ENCODE measurements at places on chromosomes 3 and 15. TPM values are rescaled to one million over a fixed set of nuclear protein-coding genes. Genes with fewer than 3 reads are reported as not detected.

PGBD4 gene
- 1.7 TPM for total RNA-seq

EIF4E3 gene
- total RNA-seq, result 51.9 TPM

EPHB3 gene
- total RNA-seq, result 6.1 TPM

CACNA2D2 gene
- total RNA-seq, result 0.84 TPM

- DNase-seq, result no peak
- peaks cover 8% of the 10 kb centered on the region for H3K4me1 ChIP-seq
- no peaks in the 10 kb centered on the region for H3K27me3 ChIP-seq
- peak overlapping the region; percentile 68 for H3K27ac ChIP-seq
- no peaks in the 10 kb centered on the region for H3K36me3 ChIP-seq
These were observed 1.3 kb downstream of the CILP start for GRCh38 chr15:65209701-65210643.

KBTBD12 gene
- total RNA-seq, result 4.5 TPM

DNA sequence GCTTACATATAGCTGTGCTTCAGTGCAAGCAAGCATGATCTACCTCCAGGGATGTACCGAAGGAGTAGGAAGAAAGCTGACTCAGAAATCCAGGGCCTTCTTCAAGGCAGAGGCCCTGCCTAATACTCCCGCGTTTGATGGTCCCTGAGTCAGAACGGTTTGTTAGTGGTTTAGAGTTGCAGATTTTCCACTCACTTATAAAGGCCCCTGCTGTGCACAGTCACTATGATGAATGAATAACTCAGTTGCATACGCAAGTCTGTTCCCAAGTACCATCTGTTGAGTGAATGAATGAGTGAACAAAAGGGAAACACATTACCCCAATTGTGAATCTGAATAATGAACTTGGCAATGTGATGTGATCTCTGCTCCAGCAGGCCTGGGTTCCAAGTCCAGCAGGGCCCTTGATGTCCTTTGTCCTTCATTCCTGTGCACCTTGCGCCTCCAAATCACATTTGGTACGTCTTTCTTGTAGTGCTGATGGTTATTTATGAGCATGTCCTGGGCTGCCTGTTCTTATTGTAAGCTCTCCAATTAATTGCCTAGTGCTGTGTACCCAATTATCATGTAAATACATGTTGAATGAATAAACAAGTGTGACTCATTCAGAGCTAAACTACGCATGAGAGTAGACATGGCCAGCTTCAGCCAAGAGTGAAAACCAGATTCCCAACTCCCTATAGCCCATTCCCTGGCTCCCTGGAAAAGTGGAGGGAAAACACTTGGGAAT lies 85.3 kb upstream of the LIMD1 start:
- peaks cover 7% of the 10 kb centered on the region for H3K4me1 ChIP-seq
- no peaks in the 10 kb centered on the region for H3K36me3 ChIP-seq
- H3K27ac ChIP-seq, result no peak overlapping the region
- no peaks in the 10 kb centered on the region for H3K27me3 ChIP-seq
- no peak overlapping the region for H3K4me3 ChIP-seq

GRCh38 chr3:165919284-165919683 lies 82.1 kb upstream of the BCHE start:
- no peaks in the 10 kb centered on the region for H3K36me3 ChIP-seq
- no peak for DNase-seq
- no peaks in the 10 kb centered on the region for H3K4me1 ChIP-seq
- H3K27ac ChIP-seq, result no peak overlapping the region

GRCh38 chr15:58988006-58988785 lies 733 bp downstream of the RNF111 start:
- DNase-seq, result peak; percentile 93
- peak overlapping the region; percentile 92 for H3K27ac ChIP-seq
- peak overlapping the region; percentile 75 for H3K4me3 ChIP-seq
- no peaks in the 10 kb centered on the region for H3K27me3 ChIP-seq

- no peak overlapping the region for H3K27ac ChIP-seq
- H3K36me3 ChIP-seq, result no peaks in the 10 kb centered on the region
- no peak for DNase-seq
- H3K4me1 ChIP-seq, result no peaks in the 10 kb centered on the region
These were observed 29.1 kb upstream of the IREB2 start for GRCh38 chr15:78408961-78409360.

GRCh38 chr3:42723219-42723618 lies 20.6 kb upstream of the HHATL start:
- no peaks in the 10 kb centered on the region for H3K27me3 ChIP-seq
- no peak for DNase-seq
- peaks cover 5% of the 10 kb centered on the region for H3K4me1 ChIP-seq
- no peak overlapping the region for H3K27ac ChIP-seq

CTSH gene
- total RNA-seq, result 64.4 TPM

DNA sequence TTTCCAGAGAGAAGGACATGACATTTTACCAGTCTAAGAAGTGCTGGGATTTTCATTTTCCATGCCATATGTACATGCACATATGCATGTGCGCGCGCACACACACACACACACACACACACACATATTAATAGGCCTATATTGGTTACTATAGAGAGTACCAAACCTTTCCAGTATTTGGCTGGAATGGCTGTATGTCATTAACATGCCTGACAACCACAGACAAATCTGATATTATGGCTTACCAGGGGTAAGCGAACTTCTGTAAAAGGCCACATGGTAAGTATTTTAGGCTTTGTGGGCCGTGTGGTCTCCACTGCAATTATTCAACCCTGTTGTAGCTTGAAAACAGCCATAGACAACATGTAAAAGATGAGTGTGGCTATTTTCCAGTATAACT lies 97.2 kb upstream of the TSPAN3 start:
- no peaks in the 10 kb centered on the region for H3K36me3 ChIP-seq
- H3K27ac ChIP-seq, result no peak overlapping the region

GRCh38 chr15:43436395-43436794 lies 56.6 kb downstream of the TP53BP1 start:
- H3K4me1 ChIP-seq, result peaks cover 10% of the 10 kb centered on the region

DNA sequence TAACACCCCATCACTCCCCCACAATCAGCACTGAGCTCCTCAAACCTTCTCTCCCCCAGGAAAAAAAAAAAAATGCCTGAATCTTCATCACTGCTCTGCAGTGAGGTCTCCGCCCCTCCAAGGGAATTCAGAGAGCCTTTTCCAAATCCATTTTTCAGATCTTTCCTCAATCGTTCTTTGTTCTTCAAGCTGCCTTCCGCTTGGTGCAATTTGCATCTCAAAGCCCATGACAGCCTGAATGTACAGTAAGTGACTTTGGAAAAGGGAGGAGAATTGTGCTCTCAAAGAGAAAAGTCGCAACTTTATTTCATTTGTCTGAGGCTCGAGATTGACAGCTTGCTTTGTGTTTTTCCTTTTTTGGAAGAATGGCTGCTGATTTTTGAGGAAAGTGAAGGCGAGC lies 75.0 kb downstream of the CORO2B start:
- H3K4me3 ChIP-seq, result no peak overlapping the region
- no peak for DNase-seq
- peaks cover 5% of the 10 kb centered on the region for H3K4me1 ChIP-seq
- no peaks in the 10 kb centered on the region for H3K36me3 ChIP-seq
- H3K27ac ChIP-seq, result no peak overlapping the region

GRCh38 chr15:65307978-65308377 lies 3.5 kb downstream of the RNU5B-1 start:
- no peak overlapping the region for H3K4me3 ChIP-seq
- no peak for DNase-seq
- H3K27ac ChIP-seq, result no peak overlapping the region
- no peaks in the 10 kb centered on the region for H3K36me3 ChIP-seq

DNA sequence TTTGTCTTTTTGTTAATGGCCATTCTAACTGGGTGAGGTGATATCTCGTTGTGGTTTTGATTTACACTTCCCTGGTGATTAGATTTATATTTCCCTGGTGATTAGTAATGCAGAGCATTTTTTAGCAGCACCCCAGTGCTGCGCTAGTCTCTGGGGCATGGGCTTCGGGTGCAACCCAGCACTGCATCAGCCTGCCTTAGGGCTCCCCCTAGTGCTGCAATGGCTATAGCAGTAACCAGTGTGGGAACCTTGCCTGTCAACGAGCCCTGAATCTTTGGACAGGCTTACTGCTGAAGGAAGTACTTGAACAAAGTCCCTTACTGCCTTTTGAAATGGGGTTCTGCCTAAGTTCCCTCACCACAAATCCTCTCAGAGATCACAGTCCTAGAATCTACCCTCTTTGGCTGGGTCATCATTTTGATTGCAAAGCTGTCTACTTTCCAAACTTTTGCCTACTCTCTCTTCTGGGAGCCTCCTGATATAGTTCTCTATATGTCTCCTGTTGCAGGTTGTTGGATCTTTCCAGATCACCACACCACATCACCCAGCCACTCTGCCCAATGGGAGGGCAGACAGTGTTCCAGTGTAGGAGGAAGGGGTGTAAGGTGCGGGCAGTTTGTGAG lies 79.2 kb upstream of the CCNL1 start:
- no peak for DNase-seq
- H3K27ac ChIP-seq, result no peak overlapping the region
- H3K4me3 ChIP-seq, result no peak overlapping the region
- H3K4me1 ChIP-seq, result no peaks in the 10 kb centered on the region

DNA sequence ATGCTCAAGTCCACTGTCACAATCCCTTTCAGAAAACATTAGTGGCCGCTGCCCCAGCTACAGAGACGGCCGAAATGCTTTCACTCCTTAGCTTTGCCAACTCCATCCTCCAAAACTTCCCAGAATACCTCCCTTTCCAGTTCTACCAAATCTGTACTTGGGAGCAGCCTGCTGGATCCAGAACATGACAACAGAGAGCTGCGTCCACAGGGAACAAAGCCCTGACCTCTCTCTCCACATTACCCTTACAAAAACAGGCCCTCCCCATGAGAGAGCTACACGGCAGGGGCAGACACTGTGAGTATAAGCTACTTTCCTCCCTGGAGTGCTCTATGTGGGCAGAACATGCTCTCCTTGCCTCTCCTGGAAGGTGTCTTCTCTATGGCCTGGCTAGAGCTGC lies 6.3 kb downstream of the RBM15B start:
- H3K27ac ChIP-seq, result peak overlapping the region; percentile 34
- no peaks in the 10 kb centered on the region for H3K27me3 ChIP-seq
- H3K4me3 ChIP-seq, result no peak overlapping the region
- peaks cover 96% of the 10 kb centered on the region for H3K36me3 ChIP-seq

DNA sequence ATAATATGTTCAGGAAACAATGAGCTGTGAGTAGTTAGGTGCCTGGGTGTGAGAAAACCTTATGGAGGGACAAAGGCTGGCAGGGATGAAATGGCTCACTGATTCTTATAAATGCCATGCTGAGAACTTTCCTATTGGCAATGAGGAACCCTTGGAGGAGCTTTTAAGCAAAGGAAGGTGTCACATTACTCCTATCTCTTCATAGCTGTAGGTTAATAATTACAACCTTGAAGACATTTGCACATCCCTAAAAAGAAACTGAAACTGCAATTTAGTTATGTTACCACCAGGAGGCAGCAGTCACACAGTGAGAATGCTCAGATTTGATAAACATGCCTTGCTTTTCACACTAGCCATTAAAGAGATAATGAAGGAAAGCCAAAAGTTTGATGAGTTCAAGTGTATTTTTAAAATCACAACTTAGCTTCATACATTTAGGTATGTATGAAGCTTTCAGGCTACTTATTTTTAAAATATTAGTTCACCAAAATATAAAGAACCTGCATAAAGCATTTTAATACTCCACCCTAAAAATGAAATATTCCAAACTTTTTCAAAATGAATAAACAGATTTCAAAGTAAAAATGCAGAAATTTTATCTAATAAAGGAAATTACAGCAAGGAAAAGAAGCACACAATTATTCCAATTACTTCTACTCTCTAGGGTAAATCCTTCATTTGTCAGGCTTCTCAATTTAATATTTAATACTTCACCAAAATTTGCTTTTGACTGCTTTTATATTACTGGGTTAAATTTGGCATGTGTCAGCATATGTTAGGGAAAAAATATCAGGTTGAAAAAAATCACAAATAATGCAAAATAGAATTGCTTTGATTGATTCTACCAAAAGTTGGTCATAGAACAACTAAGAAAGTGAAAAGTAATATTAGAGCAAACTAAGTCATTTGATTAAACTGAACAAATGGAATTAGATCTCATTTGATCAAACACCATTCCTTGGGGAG lies 136.9 kb upstream of the SLC2A2 start:
- H3K27ac ChIP-seq, result no peak overlapping the region
- no peaks in the 10 kb centered on the region for H3K36me3 ChIP-seq
- H3K4me1 ChIP-seq, result no peaks in the 10 kb centered on the region
- H3K27me3 ChIP-seq, result no peaks in the 10 kb centered on the region
- H3K4me3 ChIP-seq, result no peak overlapping the region

DNA sequence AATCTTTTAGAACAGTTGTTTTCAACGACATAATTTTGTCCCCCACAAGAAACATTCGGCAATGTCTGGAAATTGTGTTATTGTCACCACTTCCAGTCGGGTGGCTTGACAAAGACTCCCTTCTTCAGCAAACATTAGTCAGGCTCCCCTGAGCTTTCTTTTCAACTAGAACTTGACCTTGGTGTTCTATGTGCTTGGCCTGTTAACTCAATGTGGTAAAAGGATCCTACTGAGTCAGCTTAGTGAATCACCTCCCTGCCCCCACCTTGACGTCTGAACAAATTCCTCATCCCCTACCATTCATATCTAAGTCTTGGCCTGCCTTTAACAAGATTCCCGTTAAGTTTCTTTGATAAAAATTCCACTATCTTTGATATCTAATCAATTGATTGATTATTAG lies 465.0 kb upstream of the ROBO1 start:
- H3K27me3 ChIP-seq, result no peaks in the 10 kb centered on the region
- no peak overlapping the region for H3K27ac ChIP-seq
- H3K36me3 ChIP-seq, result no peaks in the 10 kb centered on the region
- H3K4me1 ChIP-seq, result no peaks in the 10 kb centered on the region
- no peak overlapping the region for H3K4me3 ChIP-seq

DNA sequence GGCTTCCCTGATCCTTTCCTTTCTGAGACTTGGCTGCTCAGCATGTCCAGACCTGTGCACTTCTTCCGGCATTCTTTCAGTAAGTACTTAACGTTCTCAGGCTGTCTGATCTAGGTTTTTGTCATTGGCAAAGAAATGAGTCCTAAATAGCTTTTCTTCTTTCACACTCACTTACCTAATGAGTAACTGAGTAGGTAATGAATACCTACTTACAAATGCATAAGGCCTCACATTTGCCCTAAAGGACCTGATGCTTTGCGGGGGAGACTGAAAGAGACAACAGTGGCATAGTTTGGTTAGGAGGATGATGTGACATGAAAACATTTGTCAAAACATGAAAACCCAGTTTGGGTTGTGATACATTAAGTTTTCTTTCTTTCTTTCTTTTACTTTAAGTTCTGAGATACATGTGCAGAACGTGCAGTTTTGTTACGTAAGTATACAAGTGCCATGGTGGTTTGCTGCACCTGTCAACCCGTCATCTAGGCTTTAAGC lies 516.7 kb upstream of the CFAP20DC start:
- no peak for DNase-seq
- H3K27ac ChIP-seq, result no peak overlapping the region
- H3K4me1 ChIP-seq, result no peaks in the 10 kb centered on the region
- no peaks in the 10 kb centered on the region for H3K36me3 ChIP-seq
- no peaks in the 10 kb centered on the region for H3K27me3 ChIP-seq
- H3K4me3 ChIP-seq, result no peak overlapping the region

- no peaks in the 10 kb centered on the region for H3K36me3 ChIP-seq
- DNase-seq, result no peak
- H3K27ac ChIP-seq, result no peak overlapping the region
- no peaks in the 10 kb centered on the region for H3K4me1 ChIP-seq
These were observed 15.4 kb downstream of the RASGRP1 start for GRCh38 chr15:38549222-38549621.

ERICH6 gene
- not detected for total RNA-seq
